Activated CD4-positive, alpha-beta T cell treated with anti-CD3 and anti-CD28 coated beads, Interleukin-2, amount 50 U/mL, for 1 hour (primary cell): ENCODE measurements at places on chromosomes 3 and 15.
A peak's percentile ranks its signal among the peaks of the same experiment; 100 is the strongest.

- no peak for DNase-seq
Measured at GRCh38 chr15:63490345-63491034, 13.9 kb upstream of the USP3 start.

GRCh38 chr15:41492597-41493204, 973 bp upstream of the ITPKA start:
- DNase-seq = no peak

DNA sequence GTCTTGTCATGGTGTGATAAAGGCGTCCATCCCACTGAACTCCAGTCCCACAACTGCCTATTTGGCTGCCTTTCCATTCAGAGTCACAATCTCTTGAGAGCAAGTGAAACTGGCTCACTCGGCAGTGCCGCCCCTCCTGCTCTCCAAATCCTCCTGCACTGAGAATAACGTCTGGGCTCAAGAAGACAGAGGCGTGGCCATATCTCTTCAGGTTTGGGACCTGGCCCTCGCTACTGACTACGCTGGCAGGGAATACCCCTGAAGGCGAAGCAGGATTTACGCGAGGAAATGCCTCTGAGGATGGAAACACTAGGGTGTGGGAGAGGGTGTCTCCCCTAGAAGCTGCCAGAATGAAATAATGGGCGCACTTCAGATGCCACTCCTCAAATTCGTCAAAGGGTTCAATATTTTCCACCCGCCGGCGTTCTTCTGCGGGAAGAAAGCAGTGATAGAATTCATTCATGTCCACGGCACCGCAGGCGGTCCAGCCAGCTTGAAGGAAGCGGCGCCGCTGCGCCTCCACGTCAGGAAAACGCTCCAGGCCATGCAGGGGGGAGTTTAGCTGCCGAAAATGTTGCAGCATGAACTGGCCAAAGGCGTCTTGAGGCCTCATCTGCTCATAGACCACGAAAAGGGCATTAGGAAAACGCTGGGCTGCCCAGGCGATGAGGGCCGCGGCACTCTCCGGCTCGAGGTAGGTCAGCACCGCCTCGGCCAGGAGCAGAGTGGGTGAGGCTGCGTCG, 985 bp downstream of the LCMT2 start:
- peak; percentile 8 for DNase-seq

DNA sequence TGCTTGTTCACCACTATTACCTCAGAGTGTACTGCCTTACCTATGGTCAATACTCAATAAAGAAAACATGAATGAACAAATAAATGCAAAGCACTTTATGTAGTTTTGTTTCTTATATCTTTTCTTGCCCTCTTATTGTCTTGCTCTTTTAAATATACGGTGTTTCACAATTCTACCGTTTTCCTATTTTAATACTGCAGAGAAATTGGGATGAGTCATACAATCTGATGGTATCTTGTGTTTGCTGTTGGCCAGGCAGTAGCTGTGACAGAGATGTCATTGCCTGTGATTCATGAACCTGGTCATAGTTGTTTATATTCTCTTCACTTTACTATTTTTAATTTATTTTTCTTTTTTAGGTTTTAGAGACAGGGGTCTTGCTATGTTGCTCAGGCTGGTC, 48.3 kb downstream of the SERP1 start:
- DNase-seq = no peak

DNA sequence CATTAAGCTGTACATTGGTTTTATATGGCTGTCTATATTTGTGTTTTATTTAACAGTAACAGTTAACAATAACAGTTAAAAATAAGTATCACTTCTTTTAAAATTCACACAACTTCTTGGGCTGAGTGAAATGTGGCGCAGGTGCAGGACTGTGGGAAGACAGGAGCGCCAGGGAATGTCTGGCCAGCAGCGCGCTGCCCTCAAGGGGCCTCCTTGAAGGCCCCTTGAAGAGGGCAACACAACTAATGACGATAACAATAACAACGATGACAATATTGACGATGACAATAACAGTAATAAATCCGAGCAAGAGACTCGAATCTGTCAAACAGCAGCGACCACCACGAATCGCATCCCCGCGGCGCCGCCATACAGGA, 411 bp upstream of the PPP2R3A start:
- no peak for DNase-seq

DNA sequence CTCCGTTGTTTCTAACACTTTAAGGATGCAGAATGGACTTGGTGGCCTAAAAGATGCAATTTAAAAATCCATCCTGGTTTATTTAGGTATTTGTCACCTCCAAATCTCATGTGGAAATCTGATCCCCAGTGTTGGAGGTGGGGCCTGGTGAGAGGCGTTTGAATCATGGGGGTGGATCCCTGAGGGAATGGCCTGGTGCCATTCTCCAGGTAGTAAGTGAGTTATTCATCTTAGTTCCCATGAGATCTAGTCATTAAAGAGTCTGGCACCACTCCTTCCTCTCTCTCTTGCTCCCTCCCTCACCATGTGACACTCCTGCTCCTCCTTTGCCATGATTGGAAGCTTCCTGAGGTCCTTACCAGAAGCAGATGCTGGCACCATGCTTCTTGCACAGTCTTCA, 339.1 kb downstream of the NTRK3 start:
- DNase-seq = no peak

DNA sequence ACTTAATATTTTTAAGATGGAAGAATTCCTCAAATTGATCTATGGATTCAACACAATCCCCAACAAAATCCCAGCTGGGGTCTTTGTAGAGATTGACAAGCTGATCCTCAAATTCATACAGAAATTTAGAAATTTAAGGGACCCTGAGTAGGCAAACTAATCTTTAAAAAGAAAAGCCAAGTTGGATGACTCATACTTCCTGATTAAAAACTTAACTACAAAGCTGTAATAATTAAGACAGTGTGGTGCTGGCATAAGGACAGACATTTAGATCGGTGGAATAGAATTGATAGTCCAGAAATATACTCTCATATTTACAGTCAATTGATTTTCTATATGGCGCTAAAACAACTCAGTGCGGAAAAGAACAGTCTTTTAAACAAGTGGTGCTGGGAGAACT, 11.6 kb downstream of the FAM162A start:
- DNase-seq = no peak
